ENCODE measurements at places on chromosomes 2 and 18.

GRCh38 chr18:74233933-74234325, 57.8 kb downstream of the CYB5A start:
- DNase-seq: no peak

- no peak for DNase-seq
These were observed 61.1 kb upstream of the RAPH1 start for GRCh38 chr2:203596183-203596582.

- no peak for DNase-seq
These were observed 270.1 kb downstream of the RDH14 start for GRCh38 chr2:18290386-18290785.

DNA sequence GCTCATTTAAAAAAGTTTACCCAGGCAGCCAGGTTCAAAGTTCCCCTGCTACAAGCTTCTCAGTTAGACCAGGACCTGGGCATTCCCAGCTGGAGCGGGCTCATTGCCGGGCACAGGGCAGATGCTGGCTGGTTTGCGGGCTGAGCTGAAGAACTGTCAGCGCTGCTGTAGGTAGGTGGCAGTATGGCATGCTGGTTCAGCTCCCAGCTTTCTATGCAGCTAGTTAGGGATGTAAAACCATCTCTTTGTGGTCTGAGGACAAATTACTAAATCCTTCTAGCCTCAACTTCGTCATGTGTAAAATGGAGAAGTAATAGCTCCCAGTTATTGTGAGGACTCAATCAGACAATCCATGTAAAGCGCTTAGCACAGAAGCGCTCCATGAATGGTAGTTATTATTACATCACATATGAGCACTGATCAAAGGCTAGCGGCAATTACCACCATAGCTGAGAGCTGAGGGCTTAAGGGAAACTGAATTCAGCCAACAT, 2.4 kb upstream of the LDLRAD4 start:
- DNase-seq: peak; percentile 65

GRCh38 chr2:98301469-98301868, 44.8 kb upstream of the CNGA3 start:
- no peak for DNase-seq

GRCh38 chr18:23302851-23303527, 150.1 kb upstream of the RIOK3 start:
- no peak for DNase-seq

DNA sequence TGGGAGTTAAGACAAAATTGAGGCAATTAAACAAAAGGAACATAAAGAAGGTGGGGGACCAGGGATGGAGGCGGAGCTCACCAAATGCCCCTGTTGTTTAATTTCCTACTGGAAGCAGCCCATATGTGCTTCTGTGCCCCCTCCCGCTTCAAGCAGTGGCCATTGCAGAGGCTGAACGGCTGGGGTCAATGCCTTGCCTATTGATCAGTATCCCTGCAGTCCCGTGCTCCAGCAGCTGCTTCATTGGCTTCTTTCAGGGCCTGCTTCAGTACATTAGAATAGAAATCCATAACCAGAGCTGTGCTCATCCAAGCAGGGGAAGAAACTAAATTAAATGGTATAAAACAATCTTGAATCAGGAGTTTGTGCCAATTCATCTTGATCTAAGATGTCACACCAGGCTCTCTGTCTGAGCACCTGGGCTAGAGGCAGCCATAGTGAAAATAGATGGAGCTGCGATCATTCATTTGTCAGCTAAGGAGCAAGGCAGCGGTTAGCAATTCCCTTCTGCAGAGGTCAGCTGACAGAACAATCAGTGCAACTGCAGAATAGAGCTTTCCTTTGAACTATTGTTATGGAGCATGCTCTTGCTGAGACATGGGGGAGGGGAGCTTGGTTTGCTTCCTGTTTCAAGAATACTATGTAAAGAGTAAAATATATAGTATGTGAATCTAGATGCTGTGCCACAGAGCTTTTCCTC, 222.4 kb downstream of the WDR7 start:
- no peak for DNase-seq

DNA sequence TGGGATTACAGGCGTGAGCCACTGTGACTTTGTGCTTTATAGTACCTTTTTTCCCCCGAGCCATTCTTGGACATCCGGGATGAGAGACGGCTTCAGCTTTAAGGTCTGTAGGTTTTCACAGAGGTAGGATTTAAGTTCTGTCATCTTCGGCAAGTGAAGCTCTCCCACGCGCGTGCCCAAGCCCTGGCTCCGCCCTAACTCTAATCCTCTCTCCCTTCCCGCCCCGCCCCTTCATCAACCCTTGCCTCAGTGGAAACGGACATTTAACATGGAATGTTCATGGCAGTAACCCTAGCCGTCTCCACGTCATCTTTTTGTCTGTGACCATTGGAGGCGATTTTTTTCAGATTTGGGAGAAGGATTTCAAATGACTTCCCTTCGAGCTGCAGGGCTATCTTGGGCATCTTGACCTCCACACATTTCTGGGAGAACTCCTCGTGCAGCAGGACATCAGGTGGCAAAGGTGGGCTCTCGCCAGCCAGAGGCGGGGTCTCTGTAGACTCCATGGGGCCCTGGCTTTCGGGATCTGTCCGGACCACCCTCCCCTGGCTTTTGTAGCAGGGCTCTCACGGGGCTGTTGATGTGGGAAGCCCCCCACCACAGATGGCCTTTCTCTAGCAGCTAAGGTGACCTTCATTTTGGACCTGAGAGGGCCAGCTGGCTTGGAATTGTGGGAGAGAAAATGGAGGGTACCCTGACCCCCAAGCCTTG, 6.8 kb downstream of the COLEC11 start:
- DNase-seq: no peak

DNA sequence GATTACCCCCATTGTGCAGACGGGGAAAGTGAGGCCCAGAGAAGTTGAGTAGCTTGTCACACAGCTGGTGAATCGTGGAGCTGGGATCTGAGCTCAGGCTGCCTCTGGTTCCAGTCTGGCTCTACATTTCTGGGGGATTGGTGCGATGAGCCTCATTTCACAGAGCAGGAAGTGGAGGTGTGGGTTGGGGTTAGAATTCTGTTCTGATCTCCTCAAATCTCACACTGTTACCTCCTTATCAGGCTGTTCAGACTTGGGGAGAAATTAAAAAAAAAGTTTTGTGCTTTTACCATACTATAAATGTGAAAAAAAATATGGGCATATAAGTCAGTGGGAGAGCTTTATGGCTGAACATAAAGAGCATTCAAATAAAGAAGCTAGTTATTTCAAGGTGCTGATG, 21.6 kb downstream of the SH3RF3 start:
- DNase-seq: no peak

DNA sequence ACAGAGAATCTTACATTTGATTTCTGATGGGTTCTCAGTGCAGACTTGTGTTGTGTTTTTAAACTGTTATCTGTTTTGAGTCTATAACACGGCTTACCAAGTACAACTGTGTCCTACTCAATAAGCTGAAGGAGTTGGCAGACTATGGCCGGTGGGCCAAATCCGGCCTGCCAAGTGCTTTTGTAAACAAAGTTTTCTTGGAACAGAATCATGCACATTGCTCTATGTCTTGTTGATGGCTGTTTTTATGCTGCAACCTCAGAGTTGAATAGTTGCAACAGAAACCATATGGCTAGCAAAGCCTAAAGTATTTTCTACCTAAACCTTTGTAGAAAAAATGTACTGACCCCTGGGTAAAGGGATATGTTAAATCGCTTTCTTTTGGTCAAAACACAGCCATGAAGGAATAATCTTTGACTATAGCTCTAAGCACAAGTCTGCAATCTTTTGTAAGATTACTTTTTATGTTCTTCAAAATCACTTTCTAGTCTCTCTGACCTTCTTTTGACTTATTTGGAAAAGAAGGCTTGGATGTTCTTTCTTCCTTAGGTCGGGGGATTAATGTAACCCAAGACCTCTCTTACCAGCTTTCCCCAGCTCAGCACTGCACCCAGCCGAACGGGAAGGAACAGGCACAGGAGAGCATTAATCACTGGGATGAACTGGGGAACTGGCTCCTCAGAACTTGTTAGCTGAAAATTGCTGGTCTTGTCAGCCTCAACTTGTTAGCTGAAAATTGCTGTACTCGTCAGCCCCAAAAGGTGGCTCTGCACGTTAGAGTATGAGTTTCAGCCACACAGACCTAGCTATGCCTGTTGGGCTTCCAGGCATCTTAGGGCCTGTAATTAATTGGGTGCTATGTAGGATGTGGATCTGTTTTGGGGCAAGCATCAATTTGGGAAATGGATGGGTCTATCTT, 75.4 kb downstream of the CD8B2 start:
- no peak for DNase-seq
